ENCODE measurements at places on chromosomes 11 and 22.

DNA sequence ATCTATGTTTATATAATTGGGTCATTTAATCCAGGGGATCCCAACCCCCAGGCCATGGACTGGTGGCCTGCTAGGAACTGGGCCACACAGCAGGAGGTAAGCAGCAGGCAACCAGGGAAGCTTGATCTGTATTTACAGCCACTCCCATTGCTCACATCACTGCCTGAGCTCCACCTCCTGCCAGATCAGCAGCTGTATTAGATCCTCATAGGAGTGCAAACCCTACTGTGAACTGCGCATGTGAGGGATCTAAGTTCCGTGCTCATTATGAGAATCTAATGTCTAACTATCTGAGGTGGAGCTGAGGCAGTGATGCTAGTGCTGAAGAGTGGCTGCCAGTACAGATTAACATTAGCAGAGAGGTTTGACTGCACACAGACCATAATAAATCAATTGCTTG, 32.8 kb downstream of the MS4A2 start:
- no peak for DNase-seq

DNA sequence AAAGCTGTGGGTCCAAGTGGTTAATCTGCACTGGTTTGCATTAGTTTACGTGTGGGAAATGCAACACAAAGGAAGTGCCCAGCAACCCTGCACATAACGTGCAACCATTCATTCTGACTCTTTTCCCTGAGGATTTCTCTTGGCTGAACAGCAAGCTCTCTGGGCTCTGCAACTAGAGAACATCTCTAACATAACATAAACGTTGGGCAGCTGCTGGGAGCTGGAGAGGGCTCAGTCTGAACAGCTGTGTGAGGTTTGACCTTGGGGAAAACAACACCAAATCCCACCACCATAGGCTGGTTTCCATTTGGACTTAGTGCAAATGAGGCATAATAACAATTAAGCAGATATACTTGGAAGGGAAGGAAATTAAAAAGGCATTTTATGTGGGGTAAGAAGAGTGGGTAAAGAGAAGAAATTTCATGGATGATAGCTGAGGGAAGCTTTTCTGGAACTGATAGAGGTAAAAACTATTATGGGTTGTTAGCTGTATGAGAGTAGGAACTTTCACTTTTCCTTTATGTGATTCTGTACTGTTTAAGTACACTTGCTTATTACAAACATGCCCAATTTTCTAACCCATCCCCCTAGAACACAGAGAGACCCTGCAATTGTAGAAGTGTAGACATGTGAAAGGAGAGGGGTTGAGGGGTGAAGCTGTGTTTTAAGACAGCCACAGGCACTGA, 76.2 kb downstream of the SNX19 start:
- DNase-seq = no peak

DNA sequence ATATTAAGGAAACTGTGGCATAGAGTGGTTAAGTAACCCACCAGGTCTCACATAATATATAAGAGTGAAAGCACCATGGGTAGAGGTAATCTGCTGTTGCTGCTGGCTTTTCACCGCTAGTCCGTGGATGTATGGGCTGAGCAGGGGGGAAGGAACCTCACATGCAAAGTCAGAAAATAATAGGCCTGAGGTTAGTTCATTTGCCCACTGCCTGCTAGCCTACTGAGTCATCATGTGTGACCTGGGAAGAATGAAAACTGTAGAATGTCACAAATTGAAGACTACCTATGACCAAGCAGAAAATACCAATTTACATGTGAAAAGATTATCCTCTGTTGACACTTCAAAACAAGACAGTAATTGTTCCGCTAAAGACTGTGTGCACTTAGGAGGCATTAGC, 560.1 kb upstream of the FAT3 start:
- DNase-seq = no peak

- DNase-seq = no peak
Measured at GRCh38 chr22:44349594-44349993, 36.8 kb upstream of the SHISAL1 start.

- no peak for DNase-seq
Measured at GRCh38 chr11:65274735-65275682, 13.2 kb downstream of the POLA2 start.

GRCh38 chr11:61702701-61703312, 22.6 kb downstream of the DAGLA start:
- no peak for DNase-seq
